MCF 10A (cell line): ENCODE measurements at places on chromosomes 16 and 17. TPM values are rescaled to one million over a fixed set of nuclear protein-coding genes. Genes with fewer than 3 reads are reported as not detected.

DNA sequence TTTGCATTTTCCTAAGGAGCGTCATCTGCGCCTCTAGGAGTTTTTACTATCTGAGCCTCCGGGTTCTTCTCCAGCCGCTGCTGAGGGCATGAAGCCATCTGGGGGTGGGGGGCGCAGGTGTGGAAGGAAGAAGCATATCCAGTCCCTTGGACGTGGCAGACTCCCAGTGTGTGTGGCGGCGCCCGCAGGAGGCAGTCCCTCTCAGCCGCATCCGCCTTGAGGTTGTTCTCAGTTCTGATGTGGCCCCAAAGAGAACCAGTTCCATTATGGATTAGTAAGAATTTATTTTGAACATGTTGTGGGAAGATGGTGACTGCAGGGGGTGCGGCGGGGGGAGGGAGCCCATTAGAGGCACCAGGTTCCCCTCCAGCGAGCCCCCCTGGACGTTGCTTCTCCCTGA is 100.2 kb downstream of the SEC14L1 start:
- DNase-seq, result no peak
- H3K27me3 ChIP-seq, result no peaks in the 10 kb centered on the region
- no peak overlapping the region for H3K27ac ChIP-seq
- no peaks in the 10 kb centered on the region for H3K4me1 ChIP-seq
- no peak overlapping the region for H3K4me3 ChIP-seq
- H3K36me3 ChIP-seq, result no peaks in the 10 kb centered on the region

DNA sequence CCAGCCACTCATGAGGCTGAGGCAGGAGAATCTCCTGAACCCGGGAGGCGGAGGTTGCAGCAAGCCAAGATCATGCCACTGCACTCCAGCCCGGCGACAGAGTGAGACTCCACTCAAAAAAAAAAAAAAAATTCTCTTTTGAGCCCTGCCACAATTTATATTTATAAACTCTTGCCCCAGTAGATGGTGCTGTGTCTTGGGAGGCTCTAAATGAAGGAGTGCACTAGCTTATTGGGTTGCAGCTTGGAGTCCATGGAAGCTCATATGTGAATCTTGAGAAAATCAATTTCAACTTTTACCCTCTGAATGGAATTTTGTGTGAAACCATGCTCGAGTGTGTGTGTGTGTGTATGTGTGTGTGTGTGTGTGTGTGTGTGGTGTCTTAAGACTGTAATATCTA is 420.1 kb downstream of the HS3ST4 start:
- DNase-seq, result no peak
- H3K4me3 ChIP-seq, result no peak overlapping the region
- H3K36me3 ChIP-seq, result peaks cover 6% of the 10 kb centered on the region
- no peaks in the 10 kb centered on the region for H3K4me1 ChIP-seq
- H3K27ac ChIP-seq, result no peak overlapping the region

DNA sequence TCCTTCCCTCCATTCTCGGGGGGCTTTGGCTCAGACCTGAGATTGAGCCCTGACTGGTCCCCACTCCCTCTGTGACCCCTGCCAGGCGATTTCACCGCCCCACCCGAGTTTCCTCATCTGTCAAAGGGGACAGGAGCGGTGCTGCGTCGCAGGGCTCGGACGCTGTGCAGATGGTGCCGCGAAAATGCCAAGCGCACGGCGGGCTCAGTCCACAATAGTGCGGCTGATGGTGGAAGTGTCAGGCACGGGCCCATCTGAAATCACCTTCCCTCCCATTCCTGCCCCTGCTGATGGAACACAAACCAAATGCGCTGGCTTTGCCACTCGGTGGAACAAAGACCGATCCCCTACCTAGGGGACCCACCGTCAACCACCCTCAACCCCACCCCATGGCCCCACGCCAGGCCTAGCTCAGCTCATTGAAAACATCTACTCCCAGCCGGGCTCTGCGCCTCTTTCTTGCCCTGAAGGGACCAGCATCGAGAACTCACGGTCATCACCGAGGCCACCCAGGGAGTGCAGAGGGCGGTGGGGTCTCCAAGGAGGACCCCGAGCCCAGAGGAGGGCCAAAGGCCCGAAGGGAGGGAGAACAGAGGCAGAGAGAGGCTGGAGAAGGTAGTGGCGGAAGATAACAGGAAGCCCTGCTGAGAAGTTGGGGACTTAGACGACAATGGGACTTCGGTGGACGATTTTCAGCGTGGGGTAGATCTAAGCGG is 1.4 kb downstream of the CARHSP1 start:
- DNase-seq, result no peak
- no peaks in the 10 kb centered on the region for H3K27me3 ChIP-seq
- H3K4me1 ChIP-seq, result peaks cover 35% of the 10 kb centered on the region
- peak overlapping the region; percentile 86 for H3K27ac ChIP-seq

GRCh38 chr16:87778476-87778829 is 12.7 kb upstream of the KLHDC4 start:
- H3K27ac ChIP-seq, result peak overlapping the region; percentile 89
- DNase-seq, result no peak
- peaks cover 18% of the 10 kb centered on the region for H3K4me1 ChIP-seq
- peak overlapping the region; percentile 52 for H3K4me3 ChIP-seq

GRCh38 chr17:79306424-79307318 is 232.0 kb downstream of the ENGASE start:
- H3K27me3 ChIP-seq, result peaks cover 93% of the 10 kb centered on the region
- H3K36me3 ChIP-seq, result no peaks in the 10 kb centered on the region

The PRDM7 gene
- total RNA-seq, result not detected in 2 replicates

DNA sequence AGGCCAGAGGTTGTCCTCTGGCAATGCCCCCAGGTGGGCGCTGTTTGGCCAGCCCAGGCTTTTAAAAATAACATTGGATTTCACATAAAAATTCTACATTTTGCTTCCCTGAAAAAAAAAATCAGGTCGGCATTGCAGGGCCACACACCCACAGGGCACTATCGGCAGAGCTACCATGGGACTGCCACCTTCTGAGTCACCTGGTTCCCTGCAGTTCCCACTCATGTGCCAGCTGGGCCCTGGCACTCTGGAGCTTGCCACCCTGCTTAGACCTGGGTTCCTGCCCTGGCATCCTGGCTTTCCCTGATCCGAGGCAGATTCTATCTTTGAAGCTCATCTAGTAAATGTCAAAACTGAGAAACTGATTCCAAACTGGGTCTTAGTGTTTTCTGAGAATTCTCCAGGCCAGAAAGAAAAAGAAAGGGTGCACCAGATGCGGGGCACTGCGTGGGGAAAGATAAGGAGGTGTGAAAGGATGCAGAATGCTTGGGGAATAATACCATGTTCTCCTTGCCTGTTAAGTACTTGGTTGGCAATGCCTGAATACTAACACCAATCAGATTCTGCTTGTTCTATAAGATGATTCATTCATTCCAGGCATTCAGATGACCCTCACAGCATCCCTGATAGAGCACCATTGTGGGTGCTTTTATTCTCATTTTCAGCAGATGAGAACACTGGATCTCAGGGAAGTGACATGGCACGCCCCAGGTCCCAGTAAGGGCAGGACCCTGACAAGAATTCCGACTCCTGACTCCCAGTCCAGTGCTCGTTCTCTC is 51.8 kb downstream of the RAI1 start:
- H3K27ac ChIP-seq, result peak overlapping the region; percentile 25
- H3K36me3 ChIP-seq, result peaks cover 29% of the 10 kb centered on the region
- no peak overlapping the region for H3K4me3 ChIP-seq
- DNase-seq, result no peak
